NCI-H1694 (cell line): ENCODE measurements at places on chromosomes 12 and 14.

DNA sequence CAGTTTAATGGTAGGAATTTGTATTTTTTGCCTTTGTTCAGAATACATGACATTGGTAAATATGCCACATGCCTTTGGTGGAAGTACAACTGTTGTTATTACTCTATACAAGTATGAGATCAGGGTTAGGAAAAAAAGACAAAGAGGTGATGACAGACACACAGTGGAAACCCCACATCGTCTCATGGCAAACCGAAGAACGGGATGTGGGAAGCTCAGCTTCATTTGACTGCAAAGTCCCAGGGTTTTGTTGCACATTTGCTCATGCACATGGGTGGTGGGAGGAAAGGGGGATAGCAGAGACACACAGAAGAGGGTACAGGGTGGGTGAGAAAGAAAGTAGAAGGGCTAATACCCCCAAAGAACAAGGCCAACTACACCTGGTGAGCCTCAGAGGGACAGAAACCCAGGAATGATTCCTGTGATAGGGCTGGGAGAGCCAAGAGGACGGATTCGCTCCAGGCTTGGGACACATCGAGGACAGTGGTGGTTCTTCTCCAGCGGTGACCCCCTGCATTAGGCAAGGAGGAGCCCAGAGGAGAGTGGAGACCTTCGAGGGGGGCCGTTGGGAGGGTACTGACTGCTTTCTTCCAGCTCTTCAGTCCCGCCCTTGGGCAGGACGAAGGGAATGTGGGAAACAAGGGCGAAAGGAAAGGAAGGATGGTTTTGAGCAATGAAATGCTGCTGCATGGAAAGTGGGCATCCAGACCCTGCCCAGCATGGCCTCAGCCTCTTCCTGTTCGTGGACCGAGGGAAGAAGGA, 8.1 kb downstream of the VAMP1 start:
- DNase-seq = no peak

- no peak for DNase-seq
Observed at GRCh38 chr12:101634724-101635123, 40.0 kb downstream of the MYBPC1 start.

DNA sequence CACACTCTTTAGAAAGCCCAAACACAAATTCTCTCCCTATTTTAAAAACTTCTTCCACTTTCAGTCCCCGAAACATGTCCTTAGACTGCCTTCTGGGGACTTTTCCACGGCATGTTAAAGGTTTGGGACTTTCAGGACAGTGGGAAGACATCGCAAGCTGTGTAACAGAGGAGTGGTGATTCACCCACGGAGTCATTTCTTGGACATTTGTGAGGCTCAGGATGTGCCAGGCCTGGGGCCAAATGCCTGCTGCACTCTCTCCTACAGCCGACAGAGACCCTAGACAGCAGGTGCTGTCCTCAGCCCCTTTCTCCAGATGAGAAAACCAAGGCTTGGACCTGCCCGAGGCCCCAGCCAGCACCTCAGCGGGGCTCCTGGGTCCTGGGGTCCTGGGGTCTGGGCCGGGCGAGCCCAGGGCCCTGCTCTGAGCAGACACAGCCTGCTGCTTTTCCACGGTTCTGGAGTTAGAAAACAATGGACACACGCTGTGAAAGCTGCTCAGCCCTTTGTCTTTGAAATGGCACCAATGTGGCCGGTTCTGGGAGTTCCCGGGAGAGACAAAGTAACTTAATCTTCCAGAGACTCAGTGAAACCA, 370.2 kb upstream of the SFSWAP start:
- DNase-seq = no peak

DNA sequence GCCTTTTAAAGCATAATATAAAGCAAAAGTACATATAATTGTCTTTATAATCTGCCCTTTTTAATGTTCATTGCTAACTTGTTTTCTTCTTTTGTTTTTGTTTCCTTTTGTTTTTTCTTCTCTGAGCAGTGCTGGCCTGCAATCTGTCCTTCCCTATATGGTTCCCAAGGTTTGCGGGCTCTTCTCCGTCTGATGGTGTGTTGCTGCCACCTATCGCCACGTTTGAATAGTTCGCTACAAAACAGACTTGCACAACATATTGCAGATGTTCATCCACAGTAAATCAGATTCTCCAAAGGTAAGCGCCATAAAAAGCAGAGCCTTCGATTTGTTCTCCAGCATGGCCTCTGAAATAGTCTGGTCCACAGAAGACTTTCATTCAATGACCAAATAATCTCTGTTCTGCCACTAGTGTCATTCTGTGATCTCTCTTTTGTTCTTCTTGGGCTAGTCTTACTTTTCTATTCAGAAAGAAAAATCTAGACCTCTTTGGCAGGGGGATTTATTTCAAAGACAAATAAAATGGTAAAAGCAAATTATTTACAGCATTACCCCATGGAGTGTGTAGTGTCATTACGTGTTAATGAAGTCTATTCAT, 33.5 kb downstream of the C12orf50 start:
- peak; percentile 62 for DNase-seq

DNA sequence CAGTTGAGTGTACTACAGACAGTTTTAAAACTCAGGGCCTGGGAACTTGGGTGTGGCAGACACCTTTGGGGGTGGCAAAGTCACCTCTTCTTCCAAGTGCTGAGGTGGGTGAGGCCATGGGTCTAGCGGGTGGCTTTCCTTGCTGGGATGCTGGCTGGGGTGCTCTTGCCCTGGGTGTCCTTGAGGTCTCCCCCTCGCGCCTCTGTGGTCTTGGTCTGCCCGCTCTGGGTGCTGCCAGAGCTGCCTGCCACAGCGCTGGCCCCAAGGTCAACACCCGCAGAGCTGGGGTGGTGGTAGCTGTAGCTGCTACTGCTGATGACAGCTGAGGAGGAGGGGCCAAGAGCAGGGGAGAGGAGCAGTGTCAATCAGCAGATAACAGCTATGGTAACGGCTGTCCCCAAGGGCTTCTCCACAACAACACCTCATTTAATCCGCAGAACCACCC, 6.8 kb downstream of the KRT74 start:
- peak; percentile 23 for DNase-seq

- peak; percentile 87 for DNase-seq
Observed at GRCh38 chr14:71206766-71207371, 299.6 kb downstream of the PCNX1 start.

- DNase-seq = no peak
Observed at GRCh38 chr14:94469261-94469660, 6.7 kb downstream of the SERPINA9 start.

DNA sequence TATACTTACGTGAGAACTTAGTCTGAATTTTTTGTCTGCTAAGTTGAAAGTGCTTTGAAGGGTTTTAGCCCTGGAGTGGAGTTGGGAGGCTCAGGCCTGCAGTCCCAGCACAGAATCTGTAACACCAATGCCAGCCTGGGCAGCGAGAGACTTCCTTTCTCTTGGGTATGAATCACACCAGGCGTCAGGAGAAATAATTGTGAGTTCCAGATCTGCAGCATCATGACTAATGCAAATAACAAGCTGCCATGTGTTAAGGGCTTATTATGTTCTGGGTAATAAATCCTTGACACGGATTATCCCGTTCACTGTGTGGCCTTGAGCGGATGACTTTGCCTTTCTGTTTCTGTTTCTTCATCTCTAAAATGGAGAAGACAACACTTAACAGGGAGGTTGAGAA, 70.6 kb downstream of the B4GALNT3 start:
- DNase-seq = no peak

- no peak for DNase-seq
Observed at GRCh38 chr14:106442857-106443256, 916.5 kb downstream of the TMEM121 start.

- no peak for DNase-seq
Observed at GRCh38 chr14:102200690-102201352, 61.1 kb downstream of the WDR20 start.

DNA sequence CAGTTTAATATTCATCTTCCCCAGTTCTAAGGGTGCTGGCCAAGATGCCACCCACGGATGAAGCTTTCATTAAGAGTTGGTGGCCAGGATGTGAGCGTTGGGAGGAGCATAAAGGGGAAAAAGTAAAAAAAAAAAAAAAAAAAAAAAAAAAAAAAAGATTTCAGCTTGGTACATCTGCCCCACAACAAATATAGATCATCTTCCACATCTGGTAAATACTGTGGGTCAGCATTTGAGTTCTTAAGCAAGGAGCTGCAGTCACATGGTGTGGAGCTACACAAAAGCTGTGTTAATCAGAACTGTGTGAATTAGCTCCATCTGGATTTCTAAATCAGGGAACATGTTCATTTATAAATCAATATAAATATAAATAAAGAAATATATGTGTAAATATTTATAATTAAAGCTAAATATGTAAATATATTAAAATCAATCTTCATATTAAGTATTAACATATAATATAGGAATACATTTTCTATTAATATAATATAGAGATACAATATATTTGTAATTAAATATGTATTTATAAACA, 262.3 kb downstream of the NUAK1 start:
- no peak for DNase-seq

GRCh38 chr14:61438036-61438435, 116.7 kb downstream of the PRKCH start:
- DNase-seq = no peak

DNA sequence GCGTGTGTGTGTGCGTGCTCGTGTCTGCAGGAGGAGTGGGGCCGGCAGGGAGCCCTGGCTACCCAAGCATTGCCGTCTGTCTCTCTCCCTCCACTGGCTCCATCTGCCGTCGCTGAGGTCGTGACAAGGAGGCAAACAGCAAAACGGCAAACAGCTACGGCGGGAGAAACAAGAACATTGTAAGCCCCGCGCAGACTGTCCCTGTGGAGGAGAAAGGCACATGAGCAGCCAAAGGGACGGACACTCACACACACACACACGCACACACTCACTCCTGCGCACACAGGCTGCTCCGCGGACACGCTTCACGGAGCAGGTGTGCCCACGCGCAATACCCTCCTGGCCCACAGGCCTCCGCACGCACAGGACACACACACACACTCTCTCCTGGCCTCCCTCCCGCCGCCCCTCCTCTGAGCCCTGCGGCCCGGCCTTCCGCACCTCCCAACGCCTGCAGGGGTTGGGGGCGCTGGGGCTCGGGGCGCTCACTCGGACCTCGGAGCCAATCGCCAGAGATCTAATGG, 905 bp downstream of the CISTR start:
- DNase-seq = peak; percentile 50

DNA sequence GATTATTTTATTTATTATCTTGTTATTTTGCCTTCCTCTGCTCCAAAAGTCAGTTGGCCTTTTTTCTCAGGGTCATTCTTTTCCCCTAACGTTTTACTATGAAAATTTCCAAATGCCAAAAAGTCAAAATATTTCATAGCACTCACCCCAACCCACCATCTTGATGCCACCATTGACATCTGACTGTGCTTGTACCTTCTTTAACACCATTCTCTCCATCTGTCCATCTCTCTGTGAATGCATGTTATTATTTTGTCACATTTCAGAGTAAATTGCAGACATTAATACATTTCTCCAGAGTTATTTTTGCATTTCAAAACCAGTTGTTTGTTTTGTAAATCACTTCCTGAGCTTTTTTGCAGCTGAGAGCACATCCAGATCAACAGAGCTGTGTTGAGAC, 38.6 kb downstream of the FOXN4 start:
- no peak for DNase-seq

DNA sequence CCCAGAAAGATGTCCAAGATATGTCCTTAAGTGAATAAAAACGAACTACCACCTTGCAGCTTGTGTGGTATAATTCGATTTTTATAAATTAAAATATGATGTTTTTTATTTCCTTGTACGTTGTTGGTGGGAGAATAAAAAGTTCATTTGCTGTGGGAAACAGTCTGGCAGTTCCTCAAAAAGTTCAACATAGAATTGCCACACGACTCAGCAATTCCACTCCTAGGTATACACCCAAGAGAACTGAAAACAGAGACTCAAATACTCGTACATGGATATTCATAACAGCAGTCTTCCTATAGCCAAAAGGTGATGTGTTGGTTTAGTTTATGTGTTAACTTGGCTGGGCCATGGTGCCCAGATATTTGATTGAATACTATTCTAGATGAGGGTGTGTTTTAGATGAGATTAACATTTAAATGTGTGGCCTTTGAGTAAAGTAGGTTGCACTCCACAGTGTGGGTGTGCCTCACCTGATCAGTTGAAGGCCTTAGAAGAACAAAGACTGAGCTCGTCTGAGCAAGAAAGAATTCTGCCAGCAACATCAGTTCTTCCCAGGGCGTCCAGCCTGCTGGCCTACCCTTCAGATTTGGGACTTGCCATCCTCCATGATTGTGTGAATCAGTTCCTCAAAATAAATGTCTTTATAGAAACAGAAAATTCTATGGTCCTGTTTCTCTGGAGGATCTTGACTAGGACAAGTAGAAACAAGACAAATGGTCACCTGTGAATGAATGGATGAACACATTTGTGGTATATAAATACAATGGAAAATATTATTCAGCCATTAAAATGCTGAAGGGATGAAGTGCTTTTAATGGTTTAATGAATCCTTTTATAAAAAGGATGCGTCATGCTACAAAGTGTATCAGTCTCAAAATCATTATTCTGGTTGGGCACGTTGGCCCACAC, 5.1 kb upstream of the DENR start:
- no peak for DNase-seq

GRCh38 chr12:93727195-93727811, 50.1 kb downstream of the CRADD start:
- no peak for DNase-seq

DNA sequence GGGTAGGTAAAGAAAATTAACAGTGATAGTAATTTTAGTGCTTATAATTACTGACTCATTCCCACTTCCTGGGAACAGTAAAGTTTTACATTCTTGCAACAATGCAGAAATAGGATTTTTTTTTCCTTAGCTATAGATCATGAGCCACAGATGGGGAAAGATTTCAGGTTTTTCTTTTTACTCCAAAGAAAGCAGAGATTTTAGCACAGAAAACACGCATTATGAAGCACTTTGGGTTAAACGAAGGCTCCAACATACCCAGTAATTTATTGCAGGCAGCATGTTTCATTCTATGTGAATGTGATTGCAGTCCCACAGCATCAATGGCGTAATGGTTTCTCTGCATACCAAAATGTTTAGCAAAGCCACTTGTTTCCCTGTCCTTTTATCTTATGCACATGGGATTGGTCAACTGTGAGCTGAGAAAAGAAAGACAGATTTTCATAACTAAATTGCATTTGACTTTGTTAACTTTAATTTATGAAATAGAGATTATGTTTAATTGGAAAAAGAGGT, 124.6 kb upstream of the E2F7 start:
- DNase-seq = no peak

- no peak for DNase-seq
Observed at GRCh38 chr14:75831455-75831854, 150.3 kb downstream of the TGFB3 start.

- no peak for DNase-seq
Observed at GRCh38 chr14:21229821-21230220, 39.4 kb downstream of the HNRNPC start.

GRCh38 chr12:78881685-78882084, 17.1 kb downstream of the SYT1 start:
- no peak for DNase-seq

DNA sequence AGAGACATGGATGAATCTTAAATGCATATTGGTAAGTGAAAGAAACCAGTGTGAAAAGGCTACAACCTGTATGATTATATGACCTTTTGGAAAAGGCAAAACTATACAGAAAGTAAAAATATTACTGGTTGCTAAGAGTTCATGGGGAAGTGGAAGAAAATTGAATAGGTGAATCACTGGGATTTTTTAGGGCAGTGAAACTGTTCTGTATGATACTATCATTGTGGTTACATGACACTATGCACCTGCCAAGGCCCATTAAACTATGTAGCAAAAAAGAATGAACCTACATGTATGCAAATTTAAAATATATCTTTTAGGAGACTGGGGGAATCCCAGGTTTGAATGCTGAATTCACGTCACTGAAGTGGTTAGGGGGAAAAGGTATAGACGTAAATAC, 12.6 kb upstream of the OR8S1 start:
- DNase-seq = no peak

GRCh38 chr12:79452906-79453305, 237.9 kb downstream of the PAWR start:
- no peak for DNase-seq

GRCh38 chr12:113116875-113117274, 18.7 kb downstream of the RASAL1 start:
- no peak for DNase-seq
